ENCODE measurements at places on chromosomes 16 and 17.

DNA sequence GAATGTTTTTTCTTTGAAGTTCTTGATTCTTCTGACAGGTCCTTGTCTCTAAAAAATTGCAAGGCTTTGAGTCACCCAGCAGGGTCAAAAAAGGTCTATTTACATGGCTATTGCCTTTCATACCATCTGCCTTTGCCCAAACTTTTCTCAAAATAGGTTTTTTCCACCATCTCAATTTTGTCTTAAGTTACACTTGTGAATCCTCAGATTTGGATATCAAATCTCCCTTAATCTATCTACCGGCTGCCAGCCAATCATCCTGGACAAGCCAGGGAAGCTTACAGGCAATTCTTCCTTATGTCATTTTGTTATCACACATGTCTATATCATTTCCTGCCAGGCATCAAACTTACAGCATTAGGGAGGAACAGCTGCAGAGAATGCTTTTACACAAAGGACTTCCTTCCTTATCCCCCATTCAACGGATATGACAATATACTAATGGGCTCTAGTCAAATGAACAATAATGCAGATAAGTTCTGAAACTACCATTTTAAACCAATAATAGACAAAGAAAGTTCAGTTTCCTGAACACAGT is 104.1 kb upstream of the CORO6 start:
- peak; percentile 22 for DNase-seq

- no peak for DNase-seq
Observed at GRCh38 chr17:69878661-69879060, 196.4 kb upstream of the KCNJ16 start.

- no peak for DNase-seq
Observed at GRCh38 chr16:70753228-70753627, 47.7 kb downstream of the VAC14 start.

DNA sequence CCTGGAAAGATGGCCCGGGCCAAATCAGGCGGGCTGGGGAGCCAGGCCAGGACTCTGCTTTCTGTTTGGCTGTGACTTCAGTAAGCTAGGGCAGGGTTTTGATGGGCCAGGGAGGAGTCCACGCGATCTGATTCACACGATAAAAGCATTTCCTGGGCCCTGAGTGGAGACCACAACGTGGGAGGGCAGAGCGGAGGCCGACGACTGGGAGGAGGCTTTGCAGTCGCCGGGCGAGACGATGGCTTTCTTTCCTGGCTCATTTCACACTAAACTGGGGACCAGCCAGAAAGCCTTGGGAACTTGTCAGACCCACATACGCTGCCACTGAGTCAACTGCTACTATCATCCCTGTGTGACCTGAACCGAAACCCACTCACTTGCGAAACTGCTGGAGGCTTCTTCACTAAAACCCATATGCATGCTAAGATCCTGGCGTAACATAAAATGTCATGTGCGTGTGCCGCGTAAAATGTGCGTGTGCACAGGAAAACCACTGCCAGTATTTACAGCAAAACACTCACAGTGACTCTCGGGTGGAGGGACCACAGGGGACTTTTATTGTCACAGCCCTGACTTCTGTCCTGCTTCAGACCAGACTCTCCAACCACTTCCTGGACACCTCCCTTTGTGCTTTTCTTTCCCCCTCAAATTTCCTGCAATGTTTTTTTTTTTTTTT is 14.2 kb upstream of the RHBDF2 start:
- peak; percentile 99 for DNase-seq

- no peak for DNase-seq
Observed at GRCh38 chr16:23182679-23183542, at the start of gene SCNN1G. Gene SCNN1G, plus strand, starts transcription at chr16:23182745. Its CDS starts 3,527 bp downstream, at chr16:23186272.

GRCh38 chr17:75535119-75535537 is 9.6 kb downstream of the LLGL2 start:
- no peak for DNase-seq

DNA sequence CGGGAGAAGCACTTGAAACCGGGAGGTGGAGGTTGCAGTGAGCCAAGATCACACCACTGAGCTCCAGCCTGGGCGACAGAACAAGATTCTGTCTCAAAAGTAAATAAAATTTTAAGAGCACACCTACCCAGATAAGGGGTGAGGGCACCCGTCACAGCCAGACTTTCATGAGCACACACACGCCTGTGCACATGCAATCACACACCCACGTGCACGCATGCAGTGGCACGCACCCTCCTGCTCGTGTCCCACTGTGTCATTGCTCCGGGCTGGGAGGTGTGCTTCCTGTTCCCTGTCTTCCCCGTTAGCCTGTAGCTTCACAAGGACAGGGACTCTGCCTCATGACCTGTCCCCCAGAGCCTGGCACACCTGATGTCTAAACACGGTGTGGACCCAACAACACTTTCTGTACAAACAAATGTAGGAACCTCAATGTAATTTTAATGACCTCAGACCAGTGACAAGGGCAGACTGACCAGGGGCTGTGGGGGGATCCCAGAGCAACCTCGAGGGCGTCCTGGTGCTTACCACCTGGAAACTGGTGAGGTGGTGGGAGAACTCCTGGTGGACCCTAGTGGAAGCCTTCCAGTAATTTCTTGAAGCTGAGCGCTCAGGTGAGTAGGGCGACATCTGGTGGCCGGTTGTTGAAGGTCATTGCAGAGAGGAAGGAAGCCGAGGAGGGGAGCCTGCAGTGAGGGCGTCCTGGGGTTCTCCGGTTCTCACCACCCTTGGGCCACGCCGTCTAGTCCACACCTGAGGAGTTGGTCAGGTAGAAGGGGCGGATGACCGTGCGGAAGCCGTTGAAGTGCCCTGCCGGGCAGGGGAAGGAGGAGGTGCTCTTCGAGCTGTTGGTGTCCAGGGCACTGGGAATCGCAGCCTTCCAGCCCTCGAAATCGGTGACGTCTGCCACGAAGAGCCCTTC is 8.6 kb downstream of the LGALS3BP start:
- DNase-seq = peak; percentile 71

DNA sequence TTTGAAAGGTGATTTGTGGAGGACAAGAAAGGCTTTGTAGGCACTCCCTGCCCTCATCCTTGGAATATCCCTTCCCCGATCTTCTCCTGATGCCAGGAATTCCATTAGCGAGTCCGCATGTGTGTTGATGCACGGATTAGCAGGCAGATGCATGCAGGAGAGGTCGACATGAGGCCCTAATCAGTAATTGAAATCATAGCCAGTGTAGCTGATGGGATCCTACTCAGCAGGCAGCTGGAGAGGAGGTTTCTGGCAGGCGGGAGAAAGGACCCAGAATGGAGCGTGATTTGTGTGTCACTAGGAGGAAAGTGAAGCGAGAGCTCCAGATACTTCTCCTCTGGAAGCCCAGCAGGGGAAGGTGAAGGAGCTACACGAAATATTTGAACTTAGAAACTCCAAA is 196.3 kb upstream of the CDH11 start:
- DNase-seq = no peak

GRCh38 chr16:9260666-9261065 is 169.2 kb downstream of the HAPSTR1 start:
- no peak for DNase-seq

DNA sequence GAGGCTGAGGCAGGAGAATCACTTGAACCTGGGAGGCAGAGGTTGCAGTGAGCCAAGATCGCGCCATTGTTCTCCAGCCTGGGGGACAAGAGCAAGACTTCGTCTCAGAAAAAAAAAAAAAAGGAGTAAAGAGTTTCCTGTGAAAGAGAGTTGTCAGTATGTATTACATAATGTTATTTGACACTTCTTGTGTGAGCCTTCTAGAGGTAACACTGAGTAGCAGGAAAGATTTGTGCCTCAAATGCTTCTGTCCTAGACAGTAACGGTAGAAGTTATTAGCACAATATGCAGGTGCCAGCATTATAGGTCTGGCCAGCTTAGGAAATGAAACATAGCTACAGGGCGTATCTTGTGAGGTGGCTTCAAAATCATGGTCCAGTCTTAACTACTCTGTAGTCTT is 6.2 kb downstream of the RPS6KB1 start:
- DNase-seq = peak; percentile 72

DNA sequence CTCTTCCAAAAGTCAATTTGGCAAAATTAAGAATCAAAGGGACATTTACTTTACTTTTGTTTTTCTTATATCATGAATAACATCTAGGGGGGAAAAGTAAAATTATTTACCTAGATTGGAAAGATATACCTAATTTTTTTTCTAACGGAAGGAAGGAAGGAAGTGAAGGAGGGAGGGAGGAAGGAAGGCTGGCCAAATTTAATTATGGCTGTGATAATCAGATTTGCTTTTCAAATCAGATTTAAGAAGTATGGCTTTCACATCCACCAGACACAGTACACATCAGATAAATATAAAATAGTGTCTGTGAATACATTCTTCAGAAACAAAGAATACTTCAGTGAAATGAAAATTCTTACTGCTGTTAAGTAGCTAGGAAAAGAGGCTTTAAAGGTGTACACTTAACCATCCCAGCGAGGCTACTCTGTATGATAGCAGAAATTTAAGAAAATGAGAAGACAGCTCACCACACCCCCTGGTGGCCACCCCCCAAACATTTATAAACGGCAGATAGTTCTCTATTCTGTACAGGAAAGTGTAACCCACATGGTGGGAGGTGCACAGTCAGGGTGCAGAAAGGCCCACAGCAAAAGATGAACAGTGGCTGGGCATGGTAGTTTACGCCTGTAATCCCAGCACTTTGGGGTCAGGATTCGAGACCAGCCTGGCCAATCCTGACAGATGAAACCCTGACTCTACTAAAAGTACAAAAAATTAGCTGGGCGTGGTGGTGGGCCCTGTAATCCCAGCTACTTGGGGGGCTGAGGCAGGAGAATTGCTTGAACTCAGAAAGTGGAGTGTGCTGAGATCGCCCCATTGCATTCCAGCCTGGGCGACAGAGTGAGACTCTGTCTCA is 150.8 kb downstream of the SSH2 start:
- peak; percentile 63 for DNase-seq

- DNase-seq = no peak
Observed at GRCh38 chr17:27504188-27504995, 48.1 kb downstream of the KSR1 start.

GRCh38 chr17:58238147-58238634 is at the start of gene LPO:
Gene LPO, plus strand, starts transcription at chr17:58238584. Its CDS starts 4,396 bp downstream, at chr17:58242980.
- DNase-seq = no peak

DNA sequence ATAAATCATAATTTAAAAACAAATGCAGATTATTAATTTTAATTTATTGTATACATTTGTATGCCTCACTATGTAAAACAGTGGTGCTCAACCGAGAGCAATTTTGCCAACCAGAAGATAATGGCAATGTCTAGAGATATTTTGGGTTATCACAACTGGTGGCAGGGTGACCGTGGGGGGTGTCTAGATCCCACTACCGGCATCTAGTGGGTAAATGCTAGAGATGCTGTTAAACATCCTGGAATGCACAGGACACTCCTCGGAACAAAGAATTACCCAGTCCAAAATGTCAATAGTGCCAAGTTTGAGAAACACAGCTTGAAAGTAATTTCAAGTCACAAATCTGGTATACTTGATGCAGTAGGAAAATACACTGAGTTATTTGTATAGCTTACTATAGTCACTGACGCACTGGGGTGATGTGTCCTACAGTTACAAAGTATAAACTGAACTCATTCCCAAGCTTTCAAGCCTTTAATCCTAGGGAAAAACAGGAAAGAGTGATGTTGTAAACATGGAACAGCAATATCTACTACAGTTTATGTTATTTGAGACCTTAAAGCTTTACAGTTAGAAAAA is 133.5 kb downstream of the BRIP1 start:
- DNase-seq = no peak

DNA sequence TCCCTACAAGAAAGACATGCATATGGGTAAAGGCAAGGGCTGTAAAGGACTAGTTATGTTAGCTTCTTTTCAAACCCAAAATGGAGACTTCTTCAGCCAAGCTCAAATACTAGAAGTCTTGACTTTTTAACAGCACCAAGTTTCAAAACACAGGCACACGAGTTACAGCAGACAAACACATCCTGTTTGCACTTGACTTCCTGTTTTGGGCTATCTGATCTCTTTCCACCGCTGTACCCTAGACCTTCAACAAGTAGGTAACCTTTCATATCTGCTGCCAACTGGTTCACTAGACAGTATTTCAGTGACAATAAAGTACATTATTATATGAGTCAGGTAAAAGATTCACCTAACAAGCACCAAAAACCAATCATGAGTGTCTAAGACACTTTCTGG is 12.3 kb downstream of the RFFL start:
- peak; percentile 7 for DNase-seq

DNA sequence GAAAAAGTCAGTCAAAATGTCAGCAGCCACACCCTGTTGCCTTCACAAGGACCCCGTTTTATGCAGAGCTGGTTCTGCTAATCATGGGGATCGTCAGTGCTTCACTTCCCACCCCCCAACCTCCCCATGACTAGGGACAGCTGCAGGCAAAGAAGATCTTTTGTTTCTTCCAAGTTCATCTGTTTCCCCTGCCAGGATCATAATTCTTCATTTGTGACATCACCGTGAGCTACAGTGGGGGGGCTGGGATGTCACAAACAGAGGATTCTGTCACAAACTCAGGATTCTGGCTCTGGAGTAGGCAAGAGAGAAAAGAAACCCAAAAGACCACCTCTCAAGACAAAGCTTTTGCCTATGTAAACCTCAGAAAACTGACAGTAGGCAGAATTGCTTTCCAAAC is 24.7 kb downstream of the DNAJC7 start:
- DNase-seq = no peak

- DNase-seq = no peak
Observed at GRCh38 chr16:6861135-6861814, 471.4 kb upstream of the RBFOX1 start.

- DNase-seq = no peak
Observed at GRCh38 chr16:87703835-87704375, 61.9 kb downstream of the KLHDC4 start.
